ENCODE measurements at places on chromosomes 11 and 22.

GRCh38 chr11:9738116-9738515 is 74.2 kb downstream of the SWAP70 start:
- no peak for DNase-seq

GRCh38 chr22:24887260-24887659 is 59.2 kb downstream of the LHFPL7 start:
- no peak for DNase-seq

DNA sequence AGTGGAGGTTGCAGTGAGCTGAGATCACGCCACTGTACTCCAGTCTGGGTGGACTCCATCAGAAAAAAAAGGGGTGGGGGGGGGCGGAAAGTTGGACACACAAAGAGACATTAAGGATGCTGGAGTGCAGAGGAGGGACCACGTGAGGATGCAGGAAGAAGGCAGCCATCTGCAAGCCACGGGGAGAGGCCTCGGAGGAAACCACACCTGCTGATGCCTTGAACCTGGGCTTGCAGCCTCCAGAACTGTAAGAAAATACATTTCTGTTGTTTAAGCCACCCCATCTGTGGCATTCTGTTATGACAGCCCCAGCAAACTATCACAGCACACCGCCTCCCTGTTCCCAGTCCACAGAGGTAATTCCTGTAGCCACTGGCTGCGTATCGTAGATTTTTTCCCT is 9.2 kb upstream of the STIP1 start:
- no peak for DNase-seq

DNA sequence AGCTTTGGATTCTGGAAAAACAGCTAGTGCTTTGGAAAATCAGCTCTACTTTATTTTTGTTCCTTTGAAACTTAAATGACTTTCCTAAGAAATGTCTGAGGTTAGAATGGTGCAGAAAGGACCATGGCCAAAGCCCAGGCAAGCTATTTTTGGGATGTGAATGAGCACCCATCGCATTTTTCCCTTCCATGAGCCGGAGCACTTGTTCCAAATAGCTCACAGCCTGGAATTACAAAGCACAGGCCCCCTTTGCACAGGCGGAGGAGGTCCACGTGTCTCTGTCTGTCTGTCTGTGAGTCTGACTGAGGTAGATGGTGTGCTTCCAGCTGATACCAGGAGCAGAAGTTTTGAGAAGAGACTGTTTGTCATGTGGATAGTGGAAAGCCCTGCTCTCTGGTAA is 50.7 kb downstream of the MICAL2 start:
- no peak for DNase-seq

All from stimulated activated CD8-positive, alpha-beta memory T cell treated with anti-CD3 and anti-CD28 coated beads, Interleukin-12 subunit alpha, Interleukin-12 subunit beta, amount 100 ng/mL, for 4 hours (primary cell).